Amniotic epithelial cell (primary cell): ENCODE measurements at places on chromosomes 12 and 14.

DNA sequence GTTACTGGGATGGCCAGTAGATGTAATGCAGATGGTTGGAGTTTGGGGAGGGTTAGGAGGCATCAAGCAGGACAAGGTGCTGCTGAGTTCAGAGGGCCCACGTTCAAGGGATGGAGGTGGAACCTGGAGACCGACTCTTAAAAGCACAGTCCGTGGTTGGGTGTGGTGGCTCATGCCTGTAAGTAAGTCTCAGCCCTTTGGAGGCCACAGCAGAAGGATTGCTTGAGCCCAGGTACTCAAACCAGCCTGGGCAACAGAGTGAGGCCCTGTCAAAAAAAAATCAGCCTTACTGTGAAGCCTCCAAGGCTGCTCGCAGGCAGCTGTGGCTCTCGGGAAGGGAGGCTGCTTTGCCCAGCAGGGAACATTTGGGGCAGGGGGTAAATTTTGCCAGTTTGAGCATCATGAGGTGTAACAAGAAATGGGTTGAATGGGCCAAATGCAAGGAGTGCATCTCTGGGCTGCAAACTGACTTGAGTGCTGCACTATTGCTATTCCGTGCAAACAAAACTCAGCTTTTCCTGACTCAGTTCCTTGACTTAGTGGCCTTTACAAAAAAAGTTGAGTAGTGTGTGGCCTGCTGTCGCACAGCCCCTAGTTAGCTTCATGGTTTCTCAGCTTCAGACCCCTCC is 55.0 kb downstream of the ANAPC7 start:
- no peak for DNase-seq

GRCh38 chr12:121388421-121388981 is 11.4 kb upstream of the RNF34 start:
- peak; percentile 66 for DNase-seq

DNA sequence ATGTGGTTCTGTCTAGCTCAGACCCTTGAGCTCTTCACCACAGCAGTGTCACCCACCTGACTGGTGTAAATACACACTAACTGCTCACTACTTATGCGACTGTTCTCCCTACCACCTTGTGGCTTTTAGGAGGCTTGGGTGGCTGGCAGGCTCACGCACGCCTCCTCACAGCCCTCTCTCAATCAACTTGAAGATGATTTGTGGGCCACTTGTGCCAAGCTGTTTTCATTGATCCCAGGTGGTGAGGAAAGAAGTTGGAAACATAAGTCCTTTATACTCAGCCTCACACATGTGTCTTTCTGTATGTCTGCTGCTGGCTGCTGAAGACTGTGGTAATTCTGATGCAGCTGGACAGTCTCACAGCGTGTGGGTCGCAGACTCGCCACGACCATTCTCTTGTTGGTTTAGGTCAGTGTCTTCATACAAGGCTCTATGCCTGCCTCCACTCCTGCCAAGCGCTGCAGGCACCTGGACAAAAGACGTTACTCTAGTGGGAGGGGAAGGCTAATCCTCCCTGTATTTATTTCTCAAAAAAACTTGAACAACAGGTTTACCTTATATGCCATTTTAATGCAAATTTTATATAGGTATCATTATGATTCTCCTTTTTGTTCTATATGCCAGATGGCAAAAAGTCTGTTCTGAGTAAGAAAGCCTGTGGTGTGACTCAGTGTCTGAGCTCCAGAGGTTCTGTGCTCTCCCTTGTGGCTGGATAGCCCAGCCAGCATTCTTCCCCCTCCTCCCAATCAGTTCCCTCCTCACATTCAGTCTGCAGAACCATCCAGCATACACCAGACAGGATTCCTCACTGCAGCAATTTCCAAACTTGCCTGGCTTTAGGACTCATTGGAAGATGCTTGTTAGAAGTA is 115.6 kb downstream of the DIP2B start:
- peak; percentile 93 for DNase-seq

- DNase-seq: no peak
Observed at GRCh38 chr12:57724003-57724935, 14.3 kb downstream of the AGAP2 start.

DNA sequence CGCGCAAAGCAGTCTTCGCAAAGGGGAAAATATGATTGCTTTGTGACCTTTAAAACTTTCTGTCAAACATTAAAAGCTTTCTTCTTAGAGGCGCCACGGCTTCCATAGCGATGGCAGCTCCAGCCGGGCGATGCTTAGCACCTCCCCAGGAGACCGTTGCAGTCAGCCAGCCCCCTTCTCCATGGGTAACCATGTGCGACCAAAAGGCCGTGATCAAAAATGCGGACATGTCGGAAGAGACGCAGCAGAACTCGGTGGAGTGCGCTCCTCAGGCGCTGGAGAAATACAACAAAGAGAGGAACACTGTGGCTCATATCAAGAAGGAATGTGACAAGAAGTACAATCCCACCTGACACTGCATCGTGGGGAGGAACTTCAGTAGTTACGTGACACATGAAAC is 12.7 kb upstream of the STON2 start:
- no peak for DNase-seq

DNA sequence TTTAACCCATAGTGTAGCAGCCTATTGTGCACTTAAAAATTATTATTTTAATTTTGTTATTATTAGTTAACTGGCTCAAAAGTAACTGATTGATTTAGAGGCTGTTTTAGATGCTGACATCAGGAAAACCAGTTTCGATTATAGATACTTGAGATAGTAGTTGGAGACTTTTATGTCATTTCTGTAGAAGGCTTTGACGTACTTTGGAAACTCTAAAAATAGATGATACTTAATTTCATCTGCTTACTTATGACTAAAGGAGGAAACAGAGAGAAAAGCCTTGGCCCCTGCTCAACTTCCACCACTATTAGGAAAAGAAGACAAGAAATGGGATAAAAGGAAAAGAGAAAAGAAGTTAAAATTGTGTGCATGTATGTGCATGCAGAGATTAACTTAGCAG is 219.3 kb upstream of the HMGA2 start:
- no peak for DNase-seq

- DNase-seq: no peak
Observed at GRCh38 chr12:48979602-48980388, 1.7 kb downstream of the WNT1 start.

GRCh38 chr14:104865081-104865630 is at the start of gene CEP170B:
TSS of gene CEP170B (plus strand) at chr14:104865268. CDS start at chr14:104868451, 3,183 bp downstream.
- peak; percentile 34 for DNase-seq
